ENCODE measurements at places on chromosomes 16 and 17.

- no peak for DNase-seq
Observed at GRCh38 chr17:82803606-82804005, 36.2 kb downstream of the ZNF750 start.

- DNase-seq: no peak
Observed at GRCh38 chr17:76077584-76078110, 1.3 kb upstream of the ZACN start.

DNA sequence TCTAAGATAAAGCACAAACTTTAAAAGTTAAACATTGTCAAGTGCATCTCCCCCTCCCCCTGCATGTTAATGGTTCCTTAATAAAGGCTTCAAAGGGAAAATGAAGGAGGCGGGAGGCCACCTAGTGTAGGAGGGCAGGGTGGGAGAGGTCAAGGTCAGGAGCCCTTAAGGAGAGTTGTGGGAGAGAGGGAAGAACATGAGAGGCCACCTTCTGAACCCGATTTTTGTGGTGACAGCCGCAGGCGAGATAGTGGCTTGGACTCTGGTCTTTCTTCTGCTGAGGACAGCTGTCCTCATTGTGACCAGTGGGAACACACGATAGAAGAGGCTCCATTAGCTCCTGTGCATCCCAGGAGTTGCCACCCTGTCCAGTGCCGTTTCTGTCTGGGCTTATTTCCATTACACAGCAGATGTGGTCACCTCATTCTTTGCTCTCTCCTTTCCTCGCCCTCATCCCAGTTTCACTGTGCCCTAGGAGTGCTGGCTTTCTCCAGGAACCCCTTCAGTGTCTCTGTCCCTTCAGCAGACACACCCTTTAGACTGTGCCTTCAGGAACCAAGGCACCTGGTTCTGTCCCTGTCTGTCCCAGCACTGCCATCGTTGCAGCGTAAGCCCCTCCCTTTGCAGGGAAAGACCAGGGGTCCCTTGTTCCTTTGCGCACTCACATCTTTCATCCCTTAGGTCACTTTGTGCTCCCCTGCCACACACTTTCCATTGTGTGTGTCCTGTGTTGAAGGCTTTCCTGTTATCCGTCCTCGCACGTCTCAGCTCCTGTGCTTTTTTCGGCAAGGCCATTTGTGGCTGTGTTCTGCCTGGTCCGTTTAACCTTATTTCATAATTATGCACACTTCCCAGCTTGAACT lies 7.5 kb downstream of the SEC14L1 start:
- DNase-seq: no peak

DNA sequence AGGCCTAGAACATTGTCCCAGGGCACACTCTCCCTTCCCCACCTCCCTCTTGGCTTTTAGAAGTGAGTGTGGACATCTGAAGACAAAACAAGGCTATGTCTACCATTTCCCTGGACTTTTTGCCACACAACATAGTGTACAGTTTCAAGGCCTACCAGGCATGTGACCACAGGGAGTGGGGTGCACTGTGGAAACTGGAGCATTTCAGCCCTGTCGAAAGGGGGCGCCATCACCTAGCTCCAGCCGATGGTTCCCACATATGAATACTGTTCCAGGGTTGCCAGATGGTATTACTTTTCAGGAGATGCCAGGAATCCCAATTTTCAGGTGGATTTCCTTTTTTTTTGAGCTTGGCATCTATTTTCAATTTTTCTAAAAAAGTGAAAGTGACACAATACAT lies 140.7 kb downstream of the KATNIP start:
- DNase-seq: no peak

DNA sequence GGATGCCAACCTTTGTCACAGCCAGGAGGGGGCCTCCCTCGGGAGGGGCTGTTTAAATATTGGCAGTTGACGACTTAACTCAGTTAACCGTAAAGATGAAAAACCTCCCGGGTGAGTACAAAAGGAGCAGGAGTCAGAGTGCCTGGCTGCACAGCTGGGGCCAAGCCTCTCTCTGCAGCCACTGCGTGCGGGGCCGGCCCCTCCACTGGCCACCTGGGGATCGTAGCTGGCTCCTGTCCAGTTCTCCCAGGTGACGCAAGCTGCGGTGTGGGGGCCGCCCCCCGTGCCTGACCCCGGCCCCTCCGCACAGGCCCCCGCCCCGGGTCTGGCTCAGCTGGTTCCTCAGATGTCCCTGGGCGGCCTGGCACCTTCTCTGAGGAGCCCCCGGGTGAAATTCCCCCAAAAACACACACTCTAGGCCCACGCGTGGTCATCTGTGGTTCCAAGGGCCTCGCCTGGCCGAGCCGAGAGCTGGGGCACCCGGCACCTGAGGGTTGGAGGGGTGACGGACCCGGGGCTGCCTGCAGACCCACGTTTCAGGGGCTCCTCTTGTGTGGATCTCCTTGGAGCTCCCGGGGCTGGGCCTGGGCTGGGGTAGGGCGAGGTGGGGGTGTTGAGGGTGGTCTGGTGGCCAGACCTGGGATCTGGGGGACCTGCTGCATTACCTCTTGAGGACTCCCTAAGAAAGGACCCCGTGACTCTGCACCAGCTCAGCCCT lies 7.4 kb upstream of the CACNA1H start:
- DNase-seq: no peak

- DNase-seq: no peak
Observed at GRCh38 chr16:82699711-82700495, 73.1 kb downstream of the CDH13 start.

DNA sequence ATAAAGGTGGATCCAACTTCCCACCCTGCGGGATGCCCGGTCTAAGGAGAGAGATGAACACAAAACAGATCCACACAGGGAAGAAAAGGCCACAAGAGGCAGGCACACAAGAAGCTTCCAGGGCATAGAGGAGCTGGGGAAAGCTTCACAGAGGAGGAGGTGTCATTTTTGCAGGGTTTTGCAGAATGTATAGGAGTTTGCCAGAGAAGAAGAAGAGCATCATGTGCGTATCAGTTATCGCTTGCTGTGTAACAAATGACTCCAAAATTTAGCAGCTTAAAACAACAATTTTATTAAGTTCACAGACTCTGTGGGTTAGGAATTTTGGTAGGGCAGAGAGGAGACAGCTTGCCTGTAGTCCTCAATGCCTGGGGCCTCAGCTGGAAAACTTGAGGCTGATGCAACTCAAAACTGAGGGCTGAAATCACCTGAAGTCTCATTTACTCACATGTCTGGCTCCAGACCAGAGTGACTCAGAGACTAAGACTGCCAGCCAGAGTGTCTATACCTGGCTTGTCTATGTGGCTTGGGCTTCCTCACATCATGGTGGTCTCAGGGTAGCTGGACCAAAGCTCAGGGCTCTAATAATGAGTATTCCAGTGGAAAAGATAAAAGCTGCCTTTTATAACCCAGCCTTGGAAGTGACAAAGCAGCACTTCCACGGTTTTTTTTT lies 33.9 kb upstream of the ZNF423 start:
- DNase-seq: no peak

- DNase-seq: no peak
Observed at GRCh38 chr17:76081295-76082210, 2.6 kb downstream of the ZACN start.

GRCh38 chr17:54256401-54256929 lies 433.7 kb downstream of the KIF2B start:
- no peak for DNase-seq

DNA sequence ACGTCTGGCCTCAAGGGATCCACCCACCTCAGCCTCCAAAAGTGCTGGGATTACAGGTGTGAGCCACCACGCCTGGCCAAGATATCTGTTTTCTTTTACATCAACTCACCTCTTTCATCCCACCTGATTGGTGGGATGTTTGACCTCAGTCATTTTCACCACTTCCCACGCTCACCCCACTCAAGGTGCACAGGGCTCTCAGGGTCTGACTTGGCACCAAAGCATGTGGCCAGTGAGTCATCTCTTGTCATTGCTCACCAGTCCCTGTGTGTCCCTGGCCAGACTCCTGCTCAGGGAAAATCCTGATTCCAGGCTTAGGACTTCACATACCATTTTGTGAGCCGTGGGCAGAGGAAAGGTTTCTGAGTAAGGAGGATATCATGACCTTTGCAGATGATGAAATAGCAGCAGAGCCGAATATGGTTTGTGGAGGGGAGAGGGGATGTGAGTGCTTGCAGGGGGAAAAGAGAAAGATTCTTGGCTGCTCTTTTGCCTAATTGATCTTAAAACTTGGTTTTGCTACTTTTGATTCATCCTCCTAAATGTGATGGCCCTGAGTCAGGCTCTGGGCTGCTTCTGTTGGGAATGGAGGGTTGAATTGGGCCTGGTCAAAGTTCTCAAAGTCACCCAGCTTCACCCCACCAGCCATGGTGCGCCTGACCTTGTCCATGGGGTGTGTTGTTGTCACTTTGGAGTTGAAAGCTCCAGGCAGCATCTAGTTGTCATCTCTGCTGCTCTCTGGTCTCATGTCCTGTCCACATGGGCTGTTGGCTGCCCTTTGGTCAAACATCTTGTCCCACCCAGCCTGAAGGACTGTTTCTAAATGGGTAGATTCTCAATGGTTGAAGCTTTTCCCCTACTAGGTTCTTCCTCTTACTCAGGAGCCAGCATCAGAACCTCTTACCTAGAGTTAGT lies 6.0 kb upstream of the KCNH6 start:
- no peak for DNase-seq

GRCh38 chr17:37570527-37571093 lies 38.6 kb downstream of the SYNRG start:
- peak; percentile 73 for DNase-seq

DNA sequence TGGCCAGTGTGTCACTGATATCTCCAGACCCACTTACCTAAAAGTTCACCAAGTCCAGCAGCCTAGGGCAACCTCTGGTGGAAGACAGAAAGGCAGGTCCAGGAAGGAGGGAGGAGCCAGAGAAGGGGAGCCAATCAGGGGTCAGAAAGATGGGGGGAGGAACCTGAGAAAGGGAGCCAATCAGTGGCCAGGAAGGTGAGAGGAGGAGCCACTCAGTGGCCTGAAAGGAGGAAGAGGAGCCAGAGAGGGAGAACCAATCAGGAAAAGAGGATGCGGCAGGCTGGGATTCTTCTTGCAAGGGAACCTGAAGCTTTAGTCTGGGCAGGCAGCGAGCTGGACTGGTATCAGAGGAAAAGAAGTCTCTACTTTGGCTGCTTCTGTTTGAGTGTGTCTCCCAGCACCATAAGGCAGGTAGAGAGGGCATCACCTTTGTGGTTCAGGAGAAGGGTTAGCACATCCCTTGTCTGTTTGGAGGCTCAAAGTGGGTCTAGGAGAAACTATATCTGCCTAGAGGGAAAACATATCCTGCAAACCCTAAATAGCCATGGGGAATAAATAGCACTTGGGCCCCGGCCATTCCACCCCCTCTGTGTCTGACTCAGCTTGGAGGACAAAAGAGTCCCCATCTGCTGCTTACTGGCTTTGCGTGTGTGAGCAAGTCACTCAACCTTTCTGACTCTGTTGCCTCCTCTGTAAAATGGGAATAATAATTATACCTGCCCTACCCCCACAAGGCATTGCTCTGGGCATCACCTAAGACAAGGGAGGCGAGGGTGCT lies 43.4 kb upstream of the CRHR1 start:
- no peak for DNase-seq

- DNase-seq: no peak
Observed at GRCh38 chr17:75494326-75494877, 20.9 kb downstream of the CASKIN2 start.

GRCh38 chr17:62847426-62847825 lies 39.3 kb upstream of the MARCHF10 start:
- no peak for DNase-seq

GRCh38 chr17:34917381-34917780 lies 43.9 kb downstream of the CCT6B start:
- peak; percentile 45 for DNase-seq

- no peak for DNase-seq
Observed at GRCh38 chr16:67399218-67399733, 6.0 kb upstream of the TPPP3 start.

GRCh38 chr17:79936050-79936449 lies 96.8 kb upstream of the CBX4 start:
- no peak for DNase-seq

DNA sequence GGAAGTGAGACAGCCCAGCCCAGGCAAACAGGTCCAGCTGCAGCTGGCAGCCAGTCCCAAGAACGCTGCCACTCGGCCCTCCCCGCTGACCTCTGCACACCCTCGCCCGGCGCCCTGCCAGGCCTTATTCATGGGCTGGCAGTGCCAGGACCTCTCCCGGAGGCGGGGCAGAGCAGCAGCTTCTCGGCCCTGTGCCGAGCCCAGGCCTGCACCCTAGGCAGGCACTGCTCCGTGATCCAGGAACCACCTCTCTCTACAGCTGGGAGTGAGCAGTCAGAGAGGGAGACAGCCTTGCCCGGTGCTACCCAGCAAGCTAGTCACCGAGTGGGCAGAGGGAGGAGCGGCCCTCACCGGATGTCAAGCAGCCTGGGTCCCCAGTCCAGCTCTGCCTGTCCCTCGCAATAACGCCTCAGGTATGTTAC lies 79.9 kb upstream of the CBX4 start:
- peak; percentile 99 for DNase-seq

DNA sequence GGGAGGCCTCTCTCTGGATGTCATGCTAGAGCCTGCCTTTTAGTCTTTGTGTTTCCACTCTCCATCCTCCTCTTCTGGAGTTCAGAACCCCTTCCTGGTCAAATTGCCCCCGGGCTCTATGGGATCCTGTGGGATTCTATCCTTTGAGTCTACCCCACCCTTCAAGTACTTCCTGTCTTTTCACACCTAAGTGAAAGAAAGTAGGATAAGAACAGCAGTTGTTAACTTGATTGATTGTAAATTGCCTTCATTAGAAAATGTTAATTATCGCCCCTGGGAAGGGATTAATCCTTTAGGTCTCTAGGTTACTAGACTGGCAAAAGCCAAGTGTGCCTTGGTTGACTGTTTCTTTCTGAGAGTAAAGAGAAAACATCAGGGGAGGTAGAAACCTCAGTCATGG lies 30.1 kb downstream of the PRKCB start:
- no peak for DNase-seq

DNA sequence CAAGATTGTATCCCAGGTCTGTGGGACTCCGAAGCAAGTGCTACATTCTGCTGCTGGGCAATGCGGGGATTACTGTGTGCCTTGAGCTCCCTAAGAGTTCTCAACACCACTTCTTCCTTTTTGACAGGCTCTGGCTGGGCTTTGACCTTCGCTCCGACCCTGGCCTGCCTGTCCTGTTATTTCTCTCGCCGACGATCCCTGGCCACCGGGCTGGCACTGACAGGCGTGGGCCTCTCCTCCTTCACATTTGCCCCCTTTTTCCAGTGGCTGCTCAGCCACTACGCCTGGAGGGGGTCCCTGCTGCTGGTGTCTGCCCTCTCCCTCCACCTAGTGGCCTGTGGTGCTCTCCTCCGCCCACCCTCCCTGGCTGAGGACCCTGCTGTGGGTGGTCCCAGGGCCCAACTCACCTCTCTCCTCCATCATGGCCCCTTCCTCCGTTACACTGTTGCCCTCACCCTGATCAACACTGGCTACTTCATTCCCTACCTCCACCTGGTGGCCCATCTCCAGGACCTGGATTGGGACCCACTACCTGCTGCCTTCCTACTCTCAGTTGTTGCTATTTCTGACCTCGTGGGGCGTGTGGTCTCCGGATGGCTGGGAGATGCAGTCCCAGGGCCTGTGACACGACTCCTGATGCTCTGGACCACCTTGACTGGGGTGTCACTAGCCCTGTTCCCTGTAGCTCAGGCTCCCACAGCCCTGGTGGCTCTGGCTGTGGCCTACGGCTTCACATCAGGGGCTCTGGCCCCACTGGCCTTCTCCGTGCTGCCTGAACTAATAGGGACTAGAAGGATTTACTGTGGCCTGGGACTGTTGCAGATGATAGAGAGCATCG lies 2.4 kb downstream of the SLC16A13 start:
- DNase-seq: no peak

GRCh38 chr17:55238931-55239297 lies 25.8 kb upstream of the HLF start:
- DNase-seq: no peak

Measured in T47D (cell line).